Epithelial cell of alveolus of lung (primary cell): ENCODE measurements at places on chromosomes 13 and 19. TPM values are rescaled to one million over a fixed set of nuclear protein-coding genes. Genes with fewer than 3 reads are reported as not detected.

The NCR1 gene
- not detected in 2 replicates for total RNA-seq

The KASH5 gene
- not detected in 2 replicates for total RNA-seq

The GAS6 gene
- 67.7 and 141 TPM in 2 replicates for total RNA-seq

The CEACAM20 gene
- not detected in 2 replicates for total RNA-seq

The PLEKHF1 gene
- 10.5 and 11.6 TPM in 2 replicates for total RNA-seq

The AKAP8 gene
- 12.0 and 17.2 TPM in 2 replicates for total RNA-seq

The TMEM238 gene
- 0.39 TPM in 1 of 2 replicates, not detected in the other for total RNA-seq

The GJB2 gene
- 0.24 and 0.78 TPM in 2 replicates for total RNA-seq

The UQCR11 gene
- 45.8 and 107 TPM in 2 replicates for total RNA-seq

The LAIR1 gene
- 0.08 TPM in 1 of 2 replicates, not detected in the other for total RNA-seq

The CYP2F1 gene
- not detected in 2 replicates for total RNA-seq

The ZNF844 gene
- total RNA-seq: 2.3 and 9.0 TPM in 2 replicates

The ZNF471 gene
- total RNA-seq: 0.52 and 3.1 TPM in 2 replicates

The FLT3 gene
- not detected in 2 replicates for total RNA-seq

The CEACAM7 gene
- not detected in 2 replicates for total RNA-seq

The ZNF439 gene
- 1.4 and 9.3 TPM in 2 replicates for total RNA-seq

The F2RL3 gene
- 2.7 TPM in 1 of 2 replicates, not detected in the other for total RNA-seq

The ZNF791 gene
- total RNA-seq: 6.5 and 15.3 TPM in 2 replicates

The ZGLP1 gene
- 0.32 and 0.52 TPM in 2 replicates for total RNA-seq

The RNF113B gene
- not detected in 2 replicates for total RNA-seq

The ZNF627 gene
- 14.7 and 16.5 TPM in 2 replicates for total RNA-seq

The CEACAM19 gene
- total RNA-seq: 0.24 and 1.0 TPM in 2 replicates

The KIR3DL1 gene
- not detected in 2 replicates for total RNA-seq

The FAM83E gene
- total RNA-seq: 0.26 TPM in 1 of 2 replicates, not detected in the other

The ELAVL3 gene
- 0.52 TPM in 1 of 2 replicates, not detected in the other for total RNA-seq

The MAG gene
- 0.26 TPM in 1 of 2 replicates, not detected in the other for total RNA-seq

The MTIF3 gene
- total RNA-seq: 38.0 and 48.5 TPM in 2 replicates

The OLFM2 gene
- total RNA-seq: 2.8 and 25.9 TPM in 2 replicates

The CACNG7 gene
- total RNA-seq: 4.7 and 8.8 TPM in 2 replicates

The FLT3LG gene
- 3.5 and 4.8 TPM in 2 replicates for total RNA-seq

The ZNF426 gene
- 8.0 and 26.0 TPM in 2 replicates for total RNA-seq

The GGACT gene
- 5.2 and 8.3 TPM in 2 replicates for total RNA-seq

The ISYNA1 gene
- total RNA-seq: 45.0 and 55.7 TPM in 2 replicates

The C13orf46 gene
- total RNA-seq: under 0.01 TPM in 1 of 2 replicates, not detected in the other

The SLC10A2 gene
- total RNA-seq: not detected in 2 replicates

The CPT1C gene
- 15.8 and 50.0 TPM in 2 replicates for total RNA-seq

The ZNF285 gene
- 0.52 and 0.72 TPM in 2 replicates for total RNA-seq

The ELSPBP1 gene
- not detected in 2 replicates for total RNA-seq

The KLK8 gene
- total RNA-seq: not detected in 2 replicates

The ABHD8 gene
- total RNA-seq: 16.2 and 40.7 TPM in 2 replicates

The CNMD gene
- not detected in 2 replicates for total RNA-seq

The DCT gene
- total RNA-seq: 0.32 TPM in 1 of 2 replicates, not detected in the other

The ZNF560 gene
- total RNA-seq: 0.91 and 1.2 TPM in 2 replicates

The GPR183 gene
- 2.3 TPM in 1 of 2 replicates, not detected in the other for total RNA-seq

The CLEC4M gene
- total RNA-seq: not detected in 2 replicates

The HNRNPL gene
- total RNA-seq: 221 and 279 TPM in 2 replicates

The PDX1 gene
- total RNA-seq: not detected in 2 replicates

The CILP2 gene
- total RNA-seq: 0.52 and 6.0 TPM in 2 replicates

The TIMM44 gene
- 48.3 and 50.6 TPM in 2 replicates for total RNA-seq

The ZNF8 gene
- 4.8 and 8.3 TPM in 2 replicates for total RNA-seq

The RNF225 gene
- total RNA-seq: 2.0 TPM in 1 of 2 replicates, not detected in the other

The NECTIN2 gene
- 164 and 177 TPM in 2 replicates for total RNA-seq

The ADGRE3 gene
- total RNA-seq: not detected in 2 replicates

The OR4F17 gene
- not detected in 2 replicates for total RNA-seq

The ZNF575 gene
- total RNA-seq: 21.8 TPM in 1 of 2 replicates, not detected in the other

The PRODH2 gene
- not detected in 2 replicates for total RNA-seq

The SLC5A5 gene
- not detected in 2 replicates for total RNA-seq

The ZNF181 gene
- 8.5 and 19.0 TPM in 2 replicates for total RNA-seq
